Activated CD4-positive, alpha-beta T cell treated with anti-CD3 and anti-CD28 coated beads, Interleukin-2, Interleukin-6, amounts not matched to agents 100 ng/mL and 50 ng/mL, durations not matched to agents 16 hours and 8 hours (primary cell): ENCODE measurements at places on chromosomes 2 and 18.

GRCh38 chr18:79784071-79784913, 13.4 kb upstream of the KCNG2 start:
- no peak for DNase-seq

- DNase-seq, result no peak
These were observed 48.9 kb downstream of the CHST9 start for GRCh38 chr18:27136208-27136535.

GRCh38 chr18:377088-377487, 109.2 kb upstream of the THOC1 start:
- no peak for DNase-seq

GRCh38 chr2:8380566-8380965, 301.3 kb upstream of the ID2 start:
- DNase-seq, result no peak

DNA sequence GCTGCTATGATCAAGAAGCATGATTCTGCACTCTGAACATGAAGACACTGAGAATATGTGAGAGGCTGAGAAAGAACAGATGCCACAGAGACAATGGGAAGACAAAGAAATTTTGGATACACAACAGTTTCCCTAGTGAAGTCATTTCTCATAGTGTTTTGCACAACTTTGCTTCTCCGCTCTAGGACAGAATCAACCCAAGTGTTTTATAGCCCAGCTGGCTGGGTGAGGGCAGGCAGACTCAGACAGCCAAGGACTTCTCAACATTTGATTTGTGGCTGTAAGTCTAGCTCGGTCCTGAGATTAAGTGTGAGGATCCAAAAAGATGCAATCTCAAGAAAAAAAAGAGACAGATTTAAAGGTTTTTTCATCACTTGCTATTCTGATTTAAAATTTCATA, 536.5 kb upstream of the CRIM1 start:
- DNase-seq, result no peak

- DNase-seq, result no peak
These were observed 544 bp downstream of the LRATD1 start for GRCh38 chr2:14633061-14633460.

- no peak for DNase-seq
These were observed 221.0 kb downstream of the WDR7 start for GRCh38 chr18:56872140-56872539.

DNA sequence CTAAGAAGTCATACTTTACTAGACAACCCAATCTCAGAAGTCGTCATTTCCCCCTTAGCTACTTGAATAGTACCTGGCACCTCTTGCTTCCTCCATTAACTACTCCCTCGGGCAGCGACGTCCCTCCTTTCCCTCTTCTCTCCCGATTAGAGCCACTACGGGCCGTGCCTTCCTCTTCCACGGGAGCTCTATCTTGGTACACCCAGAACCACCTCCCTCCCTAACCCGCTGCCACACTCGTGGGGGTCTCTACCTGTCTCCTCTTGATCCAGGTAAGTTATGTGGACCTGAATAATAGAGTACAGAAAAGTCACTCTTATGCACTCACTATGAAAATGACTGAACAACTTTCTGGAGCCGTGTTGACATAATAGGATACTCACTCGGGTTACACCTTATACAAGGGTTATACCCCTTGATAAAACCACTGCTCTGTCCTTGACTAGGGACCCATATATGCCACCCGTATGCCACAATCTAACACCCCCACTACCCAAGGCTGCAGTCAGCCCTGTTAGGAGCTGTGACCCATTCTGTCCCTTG, 595 bp upstream of the HDHD2 start:
- no peak for DNase-seq

DNA sequence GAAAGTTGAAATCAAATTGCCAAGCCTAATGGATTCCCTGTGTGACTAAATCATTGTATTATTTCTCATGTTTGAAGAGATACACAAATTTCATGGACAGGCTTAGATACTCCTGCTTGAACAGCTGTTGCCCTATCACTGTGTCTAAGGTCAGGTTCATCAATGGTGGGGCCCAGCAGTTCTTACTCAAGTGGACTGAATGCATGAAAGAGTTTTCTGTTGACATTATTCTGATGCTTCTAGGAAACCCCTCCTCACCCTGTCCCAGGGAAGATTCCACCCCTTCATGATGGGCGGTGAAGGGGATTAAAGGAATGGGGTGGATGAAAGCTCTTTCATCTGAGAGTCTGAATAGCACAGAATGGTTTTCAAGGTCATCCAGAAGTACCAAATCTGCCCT, 148.8 kb downstream of the INO80D start:
- DNase-seq, result no peak

DNA sequence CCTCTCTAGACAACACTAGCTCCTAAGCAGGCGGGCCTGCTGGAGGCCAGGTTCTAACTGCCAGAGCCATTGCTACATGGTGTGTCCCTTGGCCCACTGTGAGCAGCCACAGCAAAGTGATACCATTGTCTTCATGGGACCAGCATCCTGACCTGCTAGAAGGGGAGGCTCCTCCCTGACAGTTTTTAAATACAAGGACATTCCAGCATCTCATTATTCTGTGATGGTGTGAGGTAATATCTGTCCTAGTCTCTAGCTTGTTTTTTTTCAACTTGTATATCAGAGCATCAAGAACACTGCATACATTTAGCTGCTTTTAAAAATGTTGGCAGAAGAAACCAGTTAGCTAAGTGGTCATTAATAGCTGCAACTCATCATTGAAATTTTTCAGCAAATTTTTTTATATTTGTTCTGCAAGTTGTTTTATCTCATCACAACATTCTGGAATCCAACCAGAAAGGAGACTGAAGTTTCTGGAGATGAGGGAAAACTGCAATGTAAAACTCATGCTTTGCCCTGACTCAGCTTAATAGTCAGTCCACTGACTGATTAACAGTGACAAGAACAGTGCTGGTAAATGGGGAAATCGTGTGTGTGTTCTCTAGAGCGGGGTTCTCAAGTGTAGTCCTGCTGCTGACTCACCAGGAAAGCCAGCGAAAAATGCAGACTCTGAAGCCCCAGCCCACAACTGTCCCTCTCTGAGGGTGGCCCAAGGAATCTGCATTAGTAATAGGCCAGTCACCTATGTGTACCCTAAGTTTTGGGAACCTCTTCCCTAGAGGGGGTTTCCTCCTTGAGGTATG, 17.8 kb downstream of the MAPRE3 start:
- no peak for DNase-seq
